Eye (tissue), 1 donor: ENCODE measurements at places on chromosomes 13 and 19.
A peak's percentile ranks its signal among the peaks of the same experiment; 100 is the strongest.

DNA sequence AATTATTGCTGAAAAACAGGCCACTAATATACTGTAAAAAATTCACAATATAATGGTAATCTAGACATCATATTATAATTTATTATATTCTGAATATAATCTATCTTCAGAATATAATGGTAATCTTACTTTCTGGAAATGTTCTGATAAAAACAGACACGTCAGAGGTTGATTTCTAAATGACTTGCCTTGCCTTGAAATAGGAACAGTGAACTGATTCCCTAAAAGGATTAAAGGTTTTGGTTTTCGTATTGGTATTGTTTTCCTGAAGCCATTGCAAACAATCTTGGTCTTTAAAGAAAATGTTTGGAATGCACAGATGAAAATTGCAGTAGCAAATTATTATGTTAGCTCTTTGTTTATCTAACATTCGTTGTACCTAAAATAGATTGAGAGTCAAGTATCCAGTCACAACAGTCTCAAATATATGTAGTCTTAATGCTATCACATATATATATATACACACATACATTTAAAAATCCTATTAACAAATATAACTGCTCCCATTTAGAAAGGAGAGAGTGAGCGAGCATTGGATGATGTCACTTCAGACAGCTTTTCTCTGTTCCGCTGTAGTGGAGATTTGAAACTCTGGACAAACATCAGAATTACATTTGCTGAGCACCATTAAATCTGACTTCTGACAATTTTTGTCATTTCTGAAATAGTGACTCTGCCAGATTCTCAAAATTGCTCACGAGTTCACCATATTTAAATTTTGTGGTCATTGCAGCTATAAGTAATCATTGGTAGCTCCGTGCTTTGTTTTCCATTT is 1.7 kb downstream of the ITM2B start:
- DNase-seq = peak; percentile 72

DNA sequence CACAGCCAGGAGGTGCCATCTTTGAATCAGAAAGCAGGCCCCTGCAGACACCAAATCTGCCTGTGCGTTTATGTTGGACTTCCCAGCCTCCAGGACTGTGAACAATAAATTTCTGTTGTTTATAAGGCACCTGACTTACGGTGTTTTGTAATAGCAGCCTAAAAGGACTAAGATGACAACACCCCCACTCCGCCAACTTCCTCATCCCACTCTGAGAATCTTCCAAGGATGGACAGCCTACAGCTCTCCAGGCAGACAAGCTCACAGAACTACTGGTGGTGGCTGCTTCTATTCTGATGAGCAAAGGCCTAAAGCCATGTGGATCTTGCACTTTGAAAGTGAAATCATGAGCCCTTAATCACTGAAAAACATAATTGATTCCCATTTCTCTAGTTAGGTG is 449.2 kb downstream of the TSHZ3 start:
- no peak for DNase-seq

DNA sequence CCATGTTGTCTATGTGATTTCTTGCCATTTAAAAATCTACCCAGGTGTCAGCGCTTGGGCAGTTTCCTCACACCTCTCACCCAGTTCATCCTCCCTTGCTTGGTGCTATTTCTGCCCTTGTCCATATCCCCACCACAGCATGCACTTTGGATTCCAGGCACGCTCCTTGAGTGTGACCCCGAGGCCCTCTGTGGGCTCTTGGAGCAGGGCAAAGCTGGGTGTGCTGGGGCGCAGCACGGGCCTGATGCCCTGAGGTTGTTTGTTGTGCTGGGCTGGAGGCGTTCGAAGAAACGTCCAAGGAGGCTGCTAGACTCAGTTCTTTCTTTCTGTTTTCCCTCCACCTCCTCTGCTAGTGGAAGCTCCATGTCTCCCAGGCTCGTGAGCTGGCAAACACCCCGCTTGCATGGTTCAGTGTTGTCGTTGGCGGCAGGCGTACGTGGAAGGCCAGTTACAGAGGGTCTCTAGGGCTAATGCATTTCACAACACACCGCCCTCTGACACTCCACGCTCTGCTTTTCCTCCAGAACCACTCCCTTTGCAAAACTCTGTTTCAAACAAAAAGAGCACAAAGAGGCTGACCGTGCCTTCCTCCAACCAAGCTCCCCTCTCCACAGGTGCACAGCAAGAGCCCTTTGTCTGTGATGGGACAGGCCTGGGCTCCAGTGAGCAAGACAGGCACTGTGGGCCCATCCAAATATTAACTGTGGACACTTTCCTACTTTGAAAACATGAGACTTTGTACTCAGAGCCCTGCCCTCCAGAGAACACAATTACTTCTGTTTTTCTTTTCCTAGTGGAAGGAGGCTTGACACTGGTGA is 117.7 kb upstream of the GJB6 start:
- no peak for DNase-seq

- DNase-seq = peak; percentile 28
Observed at GRCh38 chr19:28881616-28882015, 331.3 kb downstream of the UQCRFS1 start.

DNA sequence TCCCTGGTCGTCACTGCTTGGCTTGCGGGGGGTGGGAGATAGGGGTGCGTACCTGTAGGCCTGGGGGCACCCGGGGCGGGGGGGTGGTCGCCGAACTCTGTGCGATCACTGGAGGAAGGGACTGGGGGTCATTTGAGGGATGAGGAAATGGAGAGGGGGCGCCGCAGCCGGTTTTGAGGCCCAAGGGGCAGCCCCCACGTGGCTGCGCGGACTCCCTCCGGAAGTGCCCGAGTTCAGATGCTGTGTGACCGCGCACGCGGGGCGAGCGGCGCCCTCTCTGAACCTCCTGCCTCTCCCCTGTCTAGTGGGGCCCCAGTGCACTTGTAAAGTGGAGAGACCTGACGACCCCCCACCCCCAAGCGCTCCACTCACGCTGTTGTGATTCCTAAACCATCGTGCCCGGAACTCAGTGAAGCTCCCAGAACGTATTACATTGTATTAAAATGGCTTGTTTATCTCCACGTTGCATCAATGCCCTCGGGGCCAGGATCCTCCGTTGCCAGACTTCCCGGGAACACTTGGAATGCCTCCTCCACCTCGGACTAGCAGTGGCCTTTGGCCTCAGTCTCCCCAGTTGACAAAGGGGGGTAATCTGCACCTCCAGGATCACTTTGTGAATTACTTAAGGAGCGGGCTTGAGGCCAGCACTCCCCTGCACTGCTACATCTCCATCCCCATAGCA is 3.0 kb upstream of the NANOS3 start:
- no peak for DNase-seq

- DNase-seq = peak; percentile 29
Observed at GRCh38 chr19:42323852-42324654, 1.4 kb upstream of the MEGF8 start.

DNA sequence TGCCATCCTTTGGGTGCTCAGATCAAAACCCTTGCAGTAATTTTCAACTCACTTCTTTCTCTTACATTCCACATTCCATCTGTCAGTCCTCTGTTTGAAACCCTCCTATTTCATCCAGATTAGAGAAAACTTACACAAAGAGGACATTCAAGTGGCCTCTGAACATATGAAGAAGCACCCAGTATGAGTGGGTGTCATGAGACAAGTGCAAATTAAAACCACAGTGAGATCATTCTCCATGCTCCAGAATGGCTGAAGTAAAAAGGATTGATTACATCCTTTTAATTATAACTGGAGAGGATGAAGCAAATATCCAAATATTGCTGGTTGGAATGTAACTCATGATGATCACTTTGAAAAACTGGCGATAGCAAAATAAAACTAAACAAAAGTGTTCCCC is 96.5 kb downstream of the MIPEP start:
- no peak for DNase-seq

DNA sequence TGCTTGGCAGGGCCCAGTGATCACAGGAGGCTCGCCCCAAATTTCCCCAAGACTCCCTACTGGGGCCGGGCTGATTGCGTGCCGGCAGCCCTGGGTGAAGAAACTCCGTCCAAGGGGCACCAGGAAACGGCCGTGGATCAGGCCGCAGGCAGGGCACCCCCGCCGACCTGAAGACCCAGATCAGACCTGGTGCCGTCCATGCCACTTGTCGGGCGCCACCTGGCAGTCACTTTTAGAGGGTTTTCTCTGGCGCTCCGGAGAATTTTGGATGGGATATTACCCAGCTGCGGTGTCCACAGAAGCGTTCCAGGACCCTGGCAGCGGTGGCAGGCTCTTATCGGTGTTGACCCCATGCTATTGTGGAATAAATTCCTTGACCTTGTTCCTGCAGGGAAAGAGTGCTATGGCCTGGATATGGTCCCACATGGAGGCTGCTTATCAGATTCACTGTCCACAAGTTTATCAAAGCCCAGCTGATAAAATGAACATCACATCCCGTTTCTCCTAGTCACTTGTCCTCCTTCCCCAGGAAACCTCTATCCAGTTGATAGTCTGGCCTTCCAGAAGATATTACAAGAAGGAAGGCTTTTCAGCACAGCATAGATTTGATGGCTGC is 38.2 kb downstream of the IGFL2 start:
- no peak for DNase-seq

GRCh38 chr13:24106429-24106828 is 54.1 kb upstream of the SPATA13 start:
- no peak for DNase-seq

DNA sequence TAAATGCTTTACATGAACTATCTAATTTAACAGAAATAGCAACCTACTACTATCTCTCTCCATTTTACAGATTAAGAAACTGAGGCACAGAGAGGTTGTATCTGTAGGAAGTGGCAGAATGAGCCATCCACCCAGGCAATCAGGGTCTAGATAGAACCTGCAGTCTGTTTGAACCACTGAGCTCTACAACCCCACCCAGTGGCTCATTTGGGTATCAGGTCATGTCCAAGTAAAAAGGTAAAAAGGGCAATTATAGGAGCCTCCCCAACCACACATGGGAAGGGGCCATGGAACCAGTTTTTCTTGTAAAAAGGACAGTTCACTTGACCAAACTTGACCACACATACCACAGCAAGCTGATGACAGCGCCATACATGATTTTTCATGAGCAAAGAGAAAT is 92.9 kb upstream of the SGCG start:
- no peak for DNase-seq

DNA sequence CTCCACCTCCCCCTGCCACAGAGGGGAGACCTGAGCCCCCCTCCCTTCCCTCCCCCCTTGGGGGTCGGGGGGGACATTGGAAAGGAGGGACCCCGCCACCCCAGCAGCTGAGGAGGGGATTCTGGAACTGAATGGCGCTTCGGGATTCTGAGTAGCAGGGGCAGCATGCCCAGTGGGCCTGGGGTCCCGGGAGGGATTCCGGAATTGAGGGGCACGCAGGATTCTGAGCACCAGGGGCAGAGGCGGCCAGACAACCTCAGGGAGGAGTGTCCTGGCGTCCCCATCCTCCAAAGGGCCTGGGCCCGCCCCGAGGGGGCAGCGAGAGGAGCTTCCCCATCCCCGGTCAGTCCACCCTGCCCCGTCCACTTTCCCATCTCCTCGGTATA is 2.4 kb upstream of the APOE start:
- no peak for DNase-seq

DNA sequence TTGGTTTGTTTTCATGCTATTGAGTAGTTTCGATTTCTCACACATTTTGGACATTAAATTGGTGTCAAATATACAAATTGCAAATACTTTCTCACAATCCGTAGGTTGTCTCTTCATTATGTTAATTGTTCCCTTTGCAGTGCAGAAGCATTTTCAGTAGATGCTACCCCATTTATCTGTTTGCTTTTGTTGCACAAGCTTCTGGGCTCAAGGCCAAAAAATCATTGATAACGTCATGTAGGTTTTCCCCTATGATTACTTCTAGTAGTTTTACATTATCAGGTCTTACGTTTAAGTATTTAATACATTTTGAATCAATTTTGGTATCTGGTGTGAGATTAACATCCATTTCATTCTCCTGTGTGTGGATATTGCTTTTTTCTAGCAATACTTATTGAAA is 14.0 kb upstream of the ZNF347 start:
- DNase-seq = no peak

- peak; percentile 80 for DNase-seq
Observed at GRCh38 chr13:110713981-110714796, 689 bp downstream of the ING1 start.

DNA sequence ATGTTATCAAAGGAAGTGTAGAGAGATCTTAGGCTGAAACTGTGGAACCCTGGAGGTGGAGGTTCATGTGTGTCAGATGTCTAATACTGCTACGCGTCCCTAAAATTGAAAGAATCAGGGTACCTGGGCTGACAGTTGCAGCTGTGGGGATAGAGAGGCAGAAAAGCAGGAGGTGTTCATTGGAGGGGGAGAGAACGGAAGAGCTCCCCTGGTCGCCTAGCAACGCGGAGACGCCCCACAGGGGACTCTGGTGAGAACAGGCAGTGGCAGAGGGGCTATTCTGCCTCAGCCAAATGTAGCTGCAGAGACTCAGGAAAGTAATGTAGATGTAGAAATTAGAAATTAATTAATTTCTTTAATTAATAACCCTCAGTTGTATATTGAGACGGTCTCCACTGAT is 10.1 kb upstream of the ZNF835 start:
- no peak for DNase-seq

GRCh38 chr19:35342430-35342829 is 5.3 kb upstream of the FFAR1 start:
- peak; percentile 49 for DNase-seq

DNA sequence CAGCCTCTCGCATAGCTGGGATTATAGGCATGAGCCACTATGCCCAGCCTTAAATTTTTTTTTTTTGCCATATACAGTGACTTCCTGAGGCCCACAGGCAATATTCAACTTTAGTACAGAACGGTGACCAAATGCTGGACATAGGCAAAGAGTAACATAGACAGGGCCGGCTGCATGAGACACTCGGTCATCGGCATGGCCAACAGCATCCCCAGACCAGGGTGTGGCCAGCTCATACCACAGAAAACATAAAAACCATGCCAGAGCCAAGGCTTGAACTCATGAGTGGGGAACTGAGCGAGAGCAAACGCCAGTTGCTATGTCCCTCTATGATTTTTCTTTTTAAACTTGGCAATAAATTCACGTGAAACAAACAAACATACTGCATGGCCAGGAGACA is 17.0 kb downstream of the KANK2 start:
- no peak for DNase-seq

- DNase-seq = no peak
Observed at GRCh38 chr13:107099661-107100060, 531.7 kb upstream of the ARGLU1 start.

DNA sequence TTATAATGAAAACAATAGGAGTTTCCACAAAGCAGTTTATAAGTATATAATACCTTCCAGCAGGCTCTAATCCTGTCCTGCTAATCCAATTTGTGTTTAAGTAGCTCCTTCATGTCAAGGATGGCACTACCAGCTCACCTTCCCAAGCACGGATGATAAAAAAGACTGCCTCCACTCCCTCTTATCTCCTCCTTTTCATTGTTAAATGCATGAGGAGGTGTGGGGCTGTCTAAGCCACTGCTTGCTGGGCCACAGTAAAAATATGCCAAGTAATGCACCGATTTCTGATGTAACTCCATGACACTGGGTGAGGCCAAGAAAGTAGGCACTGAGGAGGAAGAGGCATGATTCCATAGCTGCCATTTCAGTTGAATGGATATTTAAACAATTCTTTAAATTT is 193.1 kb downstream of the ZIC5 start:
- no peak for DNase-seq
